Left colon (tissue), 2 donors: ENCODE measurements at places on chromosomes 13 and 19. TPM values are rescaled to one million over a fixed set of nuclear protein-coding genes. Genes with fewer than 3 reads are reported as not detected.

The TUBB4A gene
- 1.7 TPM for total RNA-seq

The ZNF296 gene
- 6.1 TPM for total RNA-seq

The PRX gene
- total RNA-seq = 2.1 TPM

The C13orf42 gene
- not detected for total RNA-seq

The CLDND2 gene
- total RNA-seq = 1.7 TPM

The ZNF304 gene
- 3.3 TPM for total RNA-seq

The CYP2B6 gene
- 5.1 TPM for total RNA-seq

The MEGF8 gene
- total RNA-seq = 21.5 TPM

The SIGLEC7 gene
- total RNA-seq = 1.3 TPM

DNA sequence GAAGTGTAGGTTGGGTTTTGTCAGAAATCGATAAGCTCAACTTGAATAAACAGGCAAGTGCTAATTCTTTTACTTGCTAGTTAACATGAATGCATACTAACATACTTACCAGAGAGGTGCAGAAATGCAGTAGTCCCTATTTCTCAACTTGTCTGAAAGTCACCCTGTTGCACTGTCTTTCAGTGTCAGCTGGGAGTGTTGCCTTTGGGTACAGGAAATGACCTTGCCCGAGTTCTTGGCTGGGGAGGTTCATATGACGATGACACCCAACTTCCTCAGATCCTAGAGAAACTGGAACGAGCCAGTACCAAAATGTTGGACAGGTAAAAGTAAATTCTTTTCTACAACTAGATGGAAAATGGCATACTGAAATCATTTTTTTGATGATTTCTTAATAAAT is 103.5 kb upstream of the AKAP11 start:
- no peak for DNase-seq

DNA sequence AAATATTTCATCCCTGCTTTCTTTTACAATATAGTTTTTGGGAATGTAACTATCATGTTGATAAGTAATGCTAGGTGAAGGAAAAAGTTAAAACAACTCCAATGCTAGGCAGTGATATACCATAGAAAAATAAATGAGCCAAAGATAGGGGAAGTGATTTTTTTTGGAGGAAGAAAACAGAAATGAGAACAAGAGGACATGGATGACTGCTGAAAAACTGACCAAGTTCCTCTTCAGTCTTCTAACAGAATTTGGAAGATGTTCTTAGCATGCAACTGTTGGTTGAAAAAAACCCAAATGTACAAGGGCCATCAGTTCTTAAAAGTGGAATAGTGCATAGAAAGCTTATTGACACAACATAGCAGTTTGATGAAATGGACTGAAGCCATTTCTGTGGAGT is 262.5 kb upstream of the STARD13 start:
- DNase-seq = no peak

DNA sequence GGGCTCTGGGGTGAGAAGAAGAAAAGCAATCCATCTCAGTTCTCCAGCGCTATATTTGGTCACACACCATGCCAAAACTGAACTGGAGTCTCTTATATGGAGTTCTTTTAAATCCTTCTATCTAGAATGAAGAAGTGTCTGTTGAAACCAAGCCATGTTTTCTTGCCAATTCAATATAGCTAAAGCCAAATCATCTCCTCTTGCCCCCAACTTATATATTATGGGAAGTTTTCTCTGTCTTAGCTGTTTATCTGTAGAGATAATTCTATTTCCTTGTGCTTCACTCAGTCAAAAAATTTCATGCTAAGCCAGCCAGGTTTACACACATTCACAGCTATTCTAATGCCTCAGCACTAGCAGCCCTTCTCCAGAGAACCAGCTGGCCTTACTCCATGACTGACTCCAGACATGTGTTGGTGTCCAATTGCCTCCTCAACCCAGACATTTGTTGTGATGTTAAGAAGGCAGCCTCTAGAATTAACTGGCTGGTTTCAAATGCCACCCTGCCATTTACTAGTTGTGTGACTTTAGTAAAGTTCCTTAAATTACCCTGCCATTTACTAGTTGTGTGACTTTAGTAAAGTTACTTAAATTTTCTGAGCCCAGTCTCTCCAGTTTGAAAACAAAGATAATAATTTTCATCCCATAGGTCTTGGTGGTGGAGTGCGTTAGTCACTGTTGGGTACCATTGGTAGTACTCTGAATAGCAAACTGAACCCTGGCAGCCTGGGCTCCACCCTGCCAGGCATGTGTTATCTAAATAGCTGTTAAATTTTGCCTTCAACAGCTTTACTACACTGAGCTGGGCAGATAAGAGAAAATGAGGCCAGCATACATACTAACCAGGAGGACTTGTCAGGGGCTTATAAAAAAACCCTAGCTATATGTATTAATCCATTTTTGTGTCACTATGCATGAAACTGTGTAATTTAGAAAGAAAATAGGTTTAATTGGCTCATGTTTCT is 525.1 kb downstream of the LMO7 start:
- no peak for DNase-seq

DNA sequence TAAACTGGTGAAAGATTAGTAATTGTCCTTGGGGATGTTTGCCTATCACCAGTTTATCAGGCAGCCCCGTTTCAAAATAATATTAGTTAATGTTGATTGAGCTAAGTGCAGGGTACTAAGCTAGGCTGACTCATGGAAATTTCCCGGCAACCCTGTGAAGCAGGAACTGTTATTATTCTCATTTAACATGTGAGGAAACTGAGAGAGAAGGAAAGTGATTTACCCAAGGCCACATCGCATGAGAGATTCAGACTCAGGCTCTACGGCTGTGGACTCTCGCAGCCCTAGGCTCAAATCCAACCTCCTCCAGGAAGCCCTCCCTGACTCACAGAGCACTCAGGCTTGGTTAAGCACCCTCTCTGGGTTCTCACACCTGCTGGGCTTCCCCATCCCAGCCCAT is 19.7 kb downstream of the CLPTM1 start:
- DNase-seq = no peak

DNA sequence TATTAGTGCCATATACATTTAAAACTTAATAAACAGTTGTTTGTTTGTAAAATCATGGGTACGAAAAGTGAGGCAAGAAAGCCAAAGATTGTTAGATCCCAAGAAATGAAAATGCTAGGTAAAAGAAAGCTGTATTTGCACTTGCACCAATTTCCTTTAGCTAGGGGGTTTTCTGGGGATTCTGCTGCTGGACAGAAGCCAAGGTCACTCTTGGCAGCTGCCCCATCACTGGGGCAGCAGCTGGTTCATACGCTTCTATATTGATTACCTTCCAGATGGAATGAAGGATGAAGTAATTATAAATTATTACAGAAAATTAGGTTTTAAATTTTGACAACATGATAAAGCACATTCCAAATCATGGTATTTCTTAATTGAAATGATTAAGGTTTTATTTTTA is 127.4 kb downstream of the SLITRK5 start:
- DNase-seq = no peak

- no peak for DNase-seq
These were observed 3.6 kb downstream of the ACTN4 start for GRCh38 chr19:38650911-38651584.

- no peak for DNase-seq
These were observed 2.2 kb downstream of the RPS11 start for GRCh38 chr19:49498475-49498874.

DNA sequence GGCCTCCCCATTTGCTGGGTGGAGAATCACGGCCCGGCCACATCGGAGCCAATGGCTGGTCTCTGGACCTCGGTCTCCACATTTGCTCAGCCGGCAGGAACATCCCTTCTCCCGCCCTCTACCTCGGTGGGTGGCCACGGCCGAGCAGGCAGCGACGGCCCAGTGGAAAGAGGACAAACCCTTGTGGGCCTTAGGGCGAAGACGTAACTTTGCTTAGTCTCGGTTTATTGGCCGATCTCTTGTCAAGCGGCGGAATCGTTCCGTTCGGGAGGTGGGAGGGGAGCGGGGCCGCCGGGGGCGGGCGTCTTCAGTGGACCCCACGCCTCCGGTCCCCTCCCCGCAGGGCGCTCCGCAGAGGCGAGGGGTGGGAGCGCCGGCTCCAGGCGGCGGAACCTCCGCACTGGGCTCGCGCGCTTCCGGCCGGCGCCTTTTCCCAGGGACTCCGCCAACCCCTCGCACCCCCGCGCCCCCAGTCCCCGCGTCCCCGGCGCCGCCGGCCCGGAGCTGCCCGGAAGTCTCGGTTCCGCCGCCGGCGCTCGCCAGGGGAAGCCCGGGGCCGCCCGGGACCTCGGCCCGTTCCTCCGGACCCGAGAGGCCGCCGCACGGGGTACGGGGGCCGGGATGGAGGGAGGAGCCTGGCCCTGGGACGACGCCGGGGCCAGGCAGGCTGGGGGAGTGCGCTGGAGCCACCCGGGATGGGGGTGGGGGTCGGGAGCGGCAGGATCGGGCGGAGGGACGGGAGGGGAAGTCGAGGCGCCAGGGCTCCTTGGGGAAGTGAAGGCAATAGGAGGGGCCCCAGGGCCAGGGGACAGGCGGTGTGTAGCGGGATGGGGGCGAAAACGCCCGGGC is at the start of gene ZNF580:
Gene ZNF580, plus strand, starts transcription at position 426 of the 849 bp plus-strand sequence. CDS start 1,507 bp downstream, outside the sequence.
- no peak for DNase-seq

DNA sequence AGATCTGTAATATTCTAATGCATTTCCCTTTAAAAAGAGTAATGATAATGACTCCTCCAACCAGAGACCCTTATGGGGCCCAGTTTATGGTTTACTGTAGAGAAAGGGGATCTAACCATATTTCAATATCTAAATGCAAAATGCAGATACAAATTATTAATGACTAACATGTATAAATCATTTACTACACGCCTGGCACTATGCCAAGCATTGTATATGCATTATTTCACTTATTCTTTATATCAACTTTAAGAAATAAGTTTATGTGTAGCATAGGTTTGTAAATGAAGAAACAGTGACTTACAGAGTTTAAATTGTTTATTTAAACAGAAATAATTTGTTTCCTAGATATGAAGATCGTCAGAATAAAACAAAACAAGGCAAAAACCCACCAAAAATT is 86.2 kb upstream of the SCEL start:
- no peak for DNase-seq

DNA sequence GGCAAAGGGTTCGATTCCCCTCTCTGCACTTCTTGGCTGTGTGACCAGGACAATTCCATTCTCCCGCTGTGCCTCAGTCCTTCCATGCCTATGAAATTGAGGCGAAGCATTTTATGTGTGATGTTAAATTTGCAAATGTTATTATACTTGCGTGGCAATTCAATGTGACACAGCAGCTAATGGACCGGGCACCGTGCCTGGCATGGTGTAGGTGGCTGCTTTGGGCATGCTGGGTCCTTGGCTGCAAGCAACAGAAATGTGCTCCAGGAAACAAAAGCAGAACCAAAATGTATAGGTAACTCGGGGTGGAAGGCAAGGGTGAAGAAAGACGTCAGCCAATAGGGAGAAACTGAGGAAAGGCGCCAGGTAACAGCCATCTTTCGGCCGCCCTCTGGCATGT is 37.1 kb downstream of the TINCR start:
- no peak for DNase-seq

DNA sequence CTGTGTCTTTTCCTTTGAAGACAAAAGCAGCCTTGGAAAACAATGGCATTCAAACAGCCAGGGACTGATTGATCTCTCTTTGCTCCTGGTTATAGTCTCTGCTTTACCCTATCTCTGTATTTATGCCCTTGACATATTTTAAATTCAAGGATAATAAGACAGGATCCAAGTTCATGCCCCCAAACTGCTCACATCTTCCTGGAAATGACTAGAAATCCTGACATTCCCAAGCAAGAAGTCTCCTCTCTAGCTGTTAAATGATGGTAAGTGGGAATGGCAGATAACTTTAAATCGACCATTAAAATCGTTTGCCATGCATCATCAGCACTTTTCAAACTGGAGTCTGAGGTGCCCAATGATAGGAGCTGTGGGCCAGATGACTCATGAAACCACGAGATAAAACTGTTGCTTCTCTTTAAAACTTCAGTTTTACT is 435.6 kb downstream of the FOXO1 start:
- no peak for DNase-seq

DNA sequence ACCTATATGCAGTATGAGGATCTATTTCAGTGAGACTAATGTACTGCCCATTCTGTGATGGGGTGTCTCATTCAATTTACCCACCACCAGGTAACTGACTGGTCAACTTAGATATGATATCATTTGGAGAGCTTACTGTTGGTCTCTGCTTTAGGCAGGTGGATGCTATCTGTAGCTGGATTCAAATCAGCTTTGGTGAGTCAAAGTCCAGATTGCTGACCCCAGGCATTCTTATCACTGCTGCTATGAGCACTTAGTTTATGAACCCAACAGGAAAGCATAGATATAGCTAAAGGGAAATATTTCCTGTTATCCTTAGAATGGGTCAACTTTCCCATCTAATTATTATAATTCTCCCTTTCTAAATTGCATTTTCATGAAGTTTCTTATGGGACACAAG is 1295.2 kb upstream of the SPRY2 start:
- DNase-seq = no peak

DNA sequence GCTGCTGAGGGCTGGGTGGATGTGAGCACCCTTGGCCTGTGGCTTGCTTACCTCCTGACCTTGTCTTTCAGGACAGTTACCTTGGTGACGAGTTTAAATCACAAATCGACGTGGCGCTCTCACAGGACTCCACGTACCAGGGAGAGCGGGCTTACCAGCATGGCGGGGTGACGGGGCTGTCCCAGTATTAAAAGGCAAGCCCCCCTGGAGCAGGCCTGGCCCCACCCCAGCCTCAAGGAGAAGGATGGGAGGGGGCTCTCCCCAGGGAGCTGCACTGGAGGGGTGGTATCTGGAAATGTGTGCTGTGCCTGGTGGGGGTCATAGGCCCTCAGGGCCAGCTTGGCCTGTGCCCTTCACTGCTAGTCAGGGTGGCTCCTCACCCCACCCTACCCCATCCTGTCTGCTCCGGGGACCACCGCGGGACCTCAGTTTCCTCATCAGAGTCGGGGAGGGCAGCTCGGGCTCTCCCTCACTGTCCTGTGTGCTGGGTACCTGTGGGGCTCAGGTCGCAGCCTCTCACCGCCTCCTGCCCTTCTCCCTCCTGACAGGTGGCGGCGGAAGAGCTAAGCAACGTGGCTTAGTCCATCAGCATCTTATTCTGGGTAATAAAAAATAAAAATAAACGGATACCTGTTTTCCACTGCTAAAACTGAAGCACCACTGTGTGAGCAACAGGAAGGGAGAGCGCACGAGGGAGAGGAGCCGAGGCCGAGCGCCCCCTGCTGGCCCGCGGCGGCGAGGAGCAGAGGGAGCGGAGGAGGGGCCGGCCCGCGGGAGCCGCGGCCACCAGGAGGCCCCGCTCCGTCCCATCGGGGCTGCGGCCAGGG is 29.8 kb downstream of the CERS1 start:
- DNase-seq = peak; percentile 68

- DNase-seq = no peak
These were observed 83.9 kb downstream of the ING1 start for GRCh38 chr13:110797230-110797877.

- no peak for DNase-seq
These were observed 12.9 kb upstream of the MICU2 start for GRCh38 chr13:21616880-21617279.

- DNase-seq = no peak
These were observed 420.4 kb upstream of the GPC6 start for GRCh38 chr13:92806215-92806614.

DNA sequence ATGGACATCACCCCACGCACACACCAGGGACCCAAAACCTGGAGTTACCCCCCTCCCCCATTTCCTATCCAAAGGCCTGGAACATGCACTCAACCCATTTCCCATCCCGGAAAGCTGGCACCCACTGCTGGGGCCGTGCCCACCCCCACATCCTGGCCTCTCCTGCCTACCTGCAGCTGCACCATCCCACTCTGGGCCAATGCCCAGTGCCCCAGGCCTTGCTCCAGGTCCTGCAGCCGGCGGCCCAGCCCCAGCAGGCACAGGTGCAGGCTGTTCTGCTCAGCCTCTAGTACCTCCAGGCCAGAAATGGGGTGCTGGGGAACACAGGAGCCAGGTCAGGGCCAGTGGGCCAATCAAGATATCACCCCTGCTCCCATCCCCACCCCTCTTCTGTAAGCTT is 1.7 kb downstream of the SYNE4 start:
- DNase-seq = no peak

- no peak for DNase-seq
These were observed 179.1 kb downstream of the RBM26 start for GRCh38 chr13:79226938-79227337.
